Cardiac septum (tissue), 1 donor: ENCODE measurements at places on chromosomes 6 and 20. TPM values are rescaled to one million over a fixed set of nuclear protein-coding genes. Genes with fewer than 3 reads are reported as not detected.

TTBK1 gene
- total RNA-seq = 0.35 TPM

MOG gene
- 2.0 TPM for total RNA-seq

NCOA3 gene
- 18.6 TPM for total RNA-seq

PHACTR3 gene
- total RNA-seq = 0.54 TPM

TINAG gene
- total RNA-seq = 0.70 TPM

QKI gene
- total RNA-seq = 460 TPM

DNA sequence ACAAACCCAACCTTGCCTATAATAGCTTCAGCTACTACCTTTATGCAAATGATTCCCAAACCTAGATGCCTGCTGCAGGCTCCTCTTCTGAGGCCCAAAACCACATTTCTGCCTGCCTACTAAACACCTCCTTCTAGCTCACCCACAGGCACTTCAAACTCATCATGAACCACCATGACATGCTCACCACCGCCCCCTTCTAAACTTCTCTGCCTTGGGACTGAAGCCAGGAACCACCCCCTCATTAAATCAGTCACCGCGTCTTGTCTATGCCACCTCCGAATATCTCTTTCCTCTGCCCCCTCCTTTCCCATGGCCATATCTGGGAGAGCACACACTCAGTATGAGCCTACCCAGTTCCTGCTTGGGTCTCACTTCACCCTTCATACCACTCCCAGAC, 101.2 kb downstream of the SNAP25 start:
- no peak for DNase-seq

DNA sequence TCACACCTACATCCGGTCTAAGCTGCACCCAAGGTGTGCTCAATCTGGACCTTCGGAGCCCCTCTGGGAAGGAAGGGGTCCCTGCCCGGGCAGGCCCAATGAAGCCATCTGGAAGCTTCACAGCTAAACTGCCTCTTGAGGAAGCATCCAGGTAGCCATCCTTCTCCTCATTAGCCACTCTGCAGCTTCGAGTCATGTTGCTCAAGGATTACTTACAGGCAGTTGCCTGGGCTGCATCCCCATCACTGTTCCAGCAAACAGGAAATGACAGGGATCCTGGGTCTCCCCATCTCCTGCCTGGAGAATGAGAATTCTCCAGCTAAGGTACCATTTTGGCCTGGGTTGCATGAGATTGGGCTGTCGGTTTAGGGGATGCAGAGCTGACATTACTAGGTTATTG, 91.7 kb downstream of the ERMARD start:
- DNase-seq = peak; percentile 54

DNA sequence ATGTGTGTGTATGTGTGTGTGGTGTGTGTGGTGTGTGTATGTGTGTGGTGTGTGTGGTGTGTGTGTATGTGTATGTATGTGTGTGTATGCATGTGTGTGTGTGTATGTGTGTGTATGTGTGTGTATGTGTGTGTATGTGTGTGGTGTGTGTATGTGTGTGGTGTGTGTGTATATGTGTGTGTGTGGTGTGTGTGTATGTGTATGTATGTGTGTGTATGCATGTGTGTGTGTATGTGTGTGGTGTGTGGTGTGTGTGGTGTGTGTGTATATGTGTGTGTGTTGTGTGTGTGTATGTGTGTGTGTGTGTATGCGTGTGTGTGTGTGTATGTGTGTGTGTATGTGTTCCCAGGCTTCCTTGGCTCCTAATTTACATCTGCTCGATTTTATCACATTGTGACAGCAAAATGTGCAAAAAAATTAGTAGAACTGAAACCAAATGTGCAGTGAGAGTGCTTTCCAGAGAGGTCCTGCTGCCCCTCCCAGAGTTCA, 234.5 kb downstream of the BMP7 start:
- no peak for DNase-seq

GRCh38 chr6:160430203-160430602, 82.0 kb downstream of the SLC22A3 start:
- no peak for DNase-seq

DNA sequence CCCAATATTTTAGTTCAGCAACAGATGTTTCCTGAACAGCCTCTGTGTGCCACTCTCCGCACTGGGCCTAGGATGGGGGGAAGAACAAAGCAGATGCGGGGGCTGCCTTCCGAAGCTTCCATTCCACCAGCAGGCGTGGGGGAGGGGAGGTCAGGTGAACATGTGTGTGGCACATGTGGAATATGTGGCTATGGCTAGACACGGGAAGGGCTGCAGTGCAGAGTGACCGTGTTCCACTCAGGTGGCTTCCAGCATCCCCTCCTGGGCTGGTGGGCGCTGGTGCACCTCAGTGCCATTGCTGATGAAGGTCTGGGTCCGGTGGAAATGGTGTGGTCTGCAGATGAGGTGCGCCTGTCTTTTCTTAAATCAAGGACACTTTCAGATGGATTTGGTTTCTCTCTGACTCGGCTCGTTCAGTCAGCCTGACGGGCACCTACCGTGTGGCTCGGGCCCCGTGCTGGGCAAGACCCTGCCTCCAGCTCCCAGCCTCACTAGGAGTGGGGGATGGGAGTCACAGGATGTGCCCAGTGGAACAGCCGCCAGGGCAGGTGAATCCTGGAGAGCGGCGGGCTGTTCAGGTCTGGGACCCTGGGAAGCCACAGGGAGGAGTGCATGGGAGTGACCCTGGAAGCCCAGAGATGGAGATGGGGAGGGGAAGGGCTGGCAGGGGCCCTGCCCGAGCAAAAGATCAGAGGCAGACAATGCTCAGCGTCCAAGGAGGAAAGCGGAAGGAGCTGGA, 111.0 kb downstream of the SYCP2 start:
- DNase-seq = peak; percentile 68

DNA sequence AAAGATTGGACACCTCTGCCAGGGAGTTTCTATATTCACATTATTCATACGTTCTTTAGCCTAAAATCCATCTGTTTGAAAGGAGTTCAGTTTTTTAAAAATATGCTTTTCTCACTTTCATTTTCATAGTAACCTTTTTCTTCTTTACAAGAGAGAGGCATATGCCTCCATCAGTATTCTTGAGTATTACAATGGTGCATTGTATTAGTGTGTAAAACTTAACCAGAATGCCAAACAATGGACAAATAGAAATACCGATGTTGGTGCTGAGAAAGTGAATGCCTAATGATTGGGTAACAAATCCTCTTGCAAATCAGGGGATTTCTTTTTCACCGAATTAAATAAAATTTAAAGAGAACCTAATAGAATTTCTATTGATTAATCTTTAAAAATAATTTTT, 163.2 kb upstream of the LAMA2 start:
- DNase-seq = no peak
